ENCODE measurements at places on chromosomes 7 and 10. TPM values are rescaled to one million over a fixed set of nuclear protein-coding genes. Genes with fewer than 3 reads are reported as not detected.

The CTBP2 gene
- 84.7 TPM for total RNA-seq

The PNLIPRP1 gene
- total RNA-seq: not detected

The TRIM73 gene
- 0.55 TPM for total RNA-seq

The ADIRF gene
- 73.0 TPM for total RNA-seq

The KCNIP2 gene
- total RNA-seq: 0.62 TPM

The MYO1G gene
- total RNA-seq: 0.11 TPM

The LRIT1 gene
- total RNA-seq: not detected

The GGCT gene
- total RNA-seq: 24.1 TPM

The TMEM72 gene
- total RNA-seq: not detected

The SEMA3E gene
- total RNA-seq: 2.0 TPM
